ENCODE measurements at places on chromosomes 5 and 9. TPM values are rescaled to one million over a fixed set of nuclear protein-coding genes. Genes with fewer than 3 reads are reported as not detected.

Gene RBM18
- total RNA-seq = 16.9 TPM

Gene SPATA31E1
- not detected for total RNA-seq

Gene MCIDAS
- not detected for total RNA-seq

Gene ANXA2R
- 11.2 TPM for total RNA-seq

Gene SLU7
- total RNA-seq = 22.9 TPM

Gene TDRD7
- total RNA-seq = 13.5 TPM
